ENCODE measurements at places on chromosomes 7 and 10. TPM values are rescaled to one million over a fixed set of nuclear protein-coding genes. Genes with fewer than 3 reads are reported as not detected.

GRCh38 chr10:118026936-118027335 lies 19.8 kb downstream of the RAB11FIP2 start:
- no peak for ATAC-seq

DNA sequence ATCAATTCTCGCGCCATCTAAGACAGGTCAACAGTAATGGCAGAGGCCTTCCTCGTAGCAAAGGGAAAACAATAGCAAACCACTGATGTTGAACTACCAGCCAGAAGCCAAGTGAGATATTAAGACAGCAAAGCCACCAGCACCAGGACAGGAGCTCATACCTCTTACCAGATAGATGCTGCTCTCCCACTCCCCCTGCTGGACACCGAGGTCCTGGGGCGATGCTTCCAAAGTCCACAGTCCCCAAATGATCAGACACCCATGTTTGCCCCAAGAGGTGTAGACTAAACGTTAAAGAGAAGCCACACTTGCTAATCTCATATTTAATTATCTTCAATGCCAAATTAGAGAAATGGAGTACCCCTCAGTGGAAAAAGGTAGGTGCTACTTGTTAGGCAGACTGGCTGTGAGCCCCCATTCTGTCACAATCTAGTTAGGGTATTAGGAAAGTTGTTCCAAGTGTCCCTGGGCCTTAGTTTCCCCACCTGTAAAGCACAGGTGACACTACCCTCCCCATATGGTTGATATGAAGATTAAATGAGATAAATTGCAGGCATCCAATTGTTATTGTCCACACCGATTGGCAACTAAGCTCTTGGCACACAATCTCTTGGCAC lies 39.9 kb downstream of the TOMM7 start:
- ATAC-seq = peak; percentile 40

- peak; percentile 21 for ATAC-seq
These were observed 535 bp downstream of the BTRC start for GRCh38 chr10:101354328-101355071.

- ATAC-seq = no peak
These were observed 37.0 kb downstream of the EPDR1 start for GRCh38 chr7:37957221-37957970.

DNA sequence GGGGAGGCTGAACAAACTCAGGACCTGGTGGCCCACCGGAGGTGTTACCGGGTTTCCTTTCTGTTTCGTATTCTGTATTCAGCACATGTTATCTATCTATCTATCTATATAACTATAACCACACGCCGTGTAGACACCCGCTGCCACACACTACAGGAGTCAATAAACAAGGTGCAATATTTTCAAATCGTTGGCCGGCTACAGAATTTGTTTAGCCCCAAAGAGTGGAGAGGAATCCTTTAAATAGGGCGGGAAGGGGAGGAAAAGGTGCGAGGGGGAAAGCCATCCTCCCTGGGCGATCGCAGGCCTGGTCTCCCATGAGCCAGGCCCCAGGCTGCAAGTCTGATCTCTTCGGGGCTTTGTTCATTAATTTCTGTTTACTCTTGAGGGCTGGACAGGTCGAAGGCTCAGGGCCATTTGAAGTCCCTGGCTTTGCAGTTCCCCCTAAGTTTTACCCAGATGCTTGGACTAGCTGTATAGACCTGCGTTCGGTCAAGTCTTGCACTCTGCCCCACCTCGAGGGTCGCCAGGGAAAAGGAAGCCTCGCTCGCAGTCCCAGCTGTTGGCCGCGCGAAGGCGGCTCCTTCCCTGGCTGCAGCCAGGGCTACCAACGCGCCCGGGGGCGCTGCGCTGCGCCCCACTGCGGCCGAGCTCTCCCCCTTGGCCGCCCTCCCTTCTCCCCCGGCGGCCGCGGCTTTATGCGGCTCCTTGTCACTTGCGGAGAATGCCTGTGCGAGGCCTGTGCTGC lies 3.8 kb downstream of the NKX2-3 start:
- no peak for ATAC-seq

DNA sequence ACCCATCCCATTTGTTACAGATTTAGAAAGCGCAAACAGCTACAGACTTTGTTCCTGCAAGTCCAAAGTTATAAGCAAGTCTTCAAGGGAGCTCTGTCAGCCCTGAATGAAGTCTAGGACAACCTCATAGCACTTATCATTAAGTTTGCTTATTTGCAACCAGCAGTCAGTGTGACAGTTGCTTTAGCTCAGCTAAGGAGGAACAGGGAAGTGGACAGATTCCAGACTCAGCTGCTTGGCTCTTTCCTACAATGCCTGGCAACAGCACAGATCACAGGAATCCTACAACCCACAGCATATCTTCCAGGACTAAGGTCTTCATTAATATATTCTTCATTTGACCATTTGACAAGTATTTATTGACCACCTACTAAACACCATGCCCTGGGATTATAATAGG lies 17.4 kb upstream of the KIF5B start:
- ATAC-seq = no peak

GRCh38 chr10:125190414-125190813 lies 30.1 kb upstream of the CTBP2 start:
- no peak for ATAC-seq

DNA sequence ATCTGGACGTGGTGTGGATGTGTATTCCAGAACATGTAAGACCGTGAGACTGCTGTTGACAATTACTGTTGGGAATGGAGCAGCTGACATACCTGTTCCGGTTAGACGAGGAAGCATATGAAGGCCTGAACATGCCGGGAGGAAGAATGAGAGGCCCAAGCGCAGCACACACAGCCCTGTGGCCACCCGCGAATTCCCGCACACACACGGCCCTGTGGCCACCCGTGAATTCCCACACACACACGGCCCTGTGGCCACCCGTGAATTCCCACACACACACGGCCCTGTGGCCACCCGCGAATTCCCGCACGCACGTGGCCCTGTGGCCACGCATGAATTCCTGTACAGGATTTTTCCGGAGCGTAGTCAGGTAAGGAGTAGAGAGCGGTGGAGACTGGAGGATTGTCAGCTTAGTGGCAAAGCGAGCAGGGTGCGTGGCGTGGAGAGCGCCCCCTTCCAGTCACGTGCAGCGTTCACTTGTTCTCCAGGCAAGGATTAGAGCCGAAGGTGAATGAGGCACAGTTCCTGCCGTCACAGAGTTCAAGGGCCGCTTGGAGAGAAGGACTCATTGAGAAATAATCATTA lies 9.5 kb upstream of the SUN1 start:
- ATAC-seq = no peak

GRCh38 chr7:157018997-157019608 lies 8.6 kb upstream of the MNX1 start:
- no peak for ATAC-seq

- no peak for ATAC-seq
These were observed 291.6 kb upstream of the PODXL start for GRCh38 chr7:131848033-131848432.

DNA sequence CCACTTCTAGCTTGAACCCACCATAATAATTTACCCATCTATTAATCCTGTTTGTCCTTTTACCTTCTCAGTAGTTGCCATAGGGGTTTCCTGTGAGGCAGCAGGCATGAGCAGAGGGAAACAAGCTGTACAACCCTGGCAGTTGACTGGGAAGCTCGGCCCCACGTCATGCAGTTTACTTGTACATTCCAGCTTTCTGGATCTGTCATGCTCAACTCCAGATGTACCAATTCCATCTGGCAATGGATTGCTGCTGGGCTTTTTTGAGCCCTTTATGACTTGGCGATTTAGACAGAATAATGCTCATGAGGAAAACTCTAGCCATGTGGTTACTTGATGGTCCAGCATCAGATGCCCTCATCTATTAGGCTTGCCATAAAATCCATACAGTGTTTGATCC lies 112.5 kb downstream of the GNAI1 start:
- peak; percentile 13 for ATAC-seq

GRCh38 chr7:95066737-95067530 lies 159.5 kb downstream of the PPP1R9A start:
- ATAC-seq = no peak

DNA sequence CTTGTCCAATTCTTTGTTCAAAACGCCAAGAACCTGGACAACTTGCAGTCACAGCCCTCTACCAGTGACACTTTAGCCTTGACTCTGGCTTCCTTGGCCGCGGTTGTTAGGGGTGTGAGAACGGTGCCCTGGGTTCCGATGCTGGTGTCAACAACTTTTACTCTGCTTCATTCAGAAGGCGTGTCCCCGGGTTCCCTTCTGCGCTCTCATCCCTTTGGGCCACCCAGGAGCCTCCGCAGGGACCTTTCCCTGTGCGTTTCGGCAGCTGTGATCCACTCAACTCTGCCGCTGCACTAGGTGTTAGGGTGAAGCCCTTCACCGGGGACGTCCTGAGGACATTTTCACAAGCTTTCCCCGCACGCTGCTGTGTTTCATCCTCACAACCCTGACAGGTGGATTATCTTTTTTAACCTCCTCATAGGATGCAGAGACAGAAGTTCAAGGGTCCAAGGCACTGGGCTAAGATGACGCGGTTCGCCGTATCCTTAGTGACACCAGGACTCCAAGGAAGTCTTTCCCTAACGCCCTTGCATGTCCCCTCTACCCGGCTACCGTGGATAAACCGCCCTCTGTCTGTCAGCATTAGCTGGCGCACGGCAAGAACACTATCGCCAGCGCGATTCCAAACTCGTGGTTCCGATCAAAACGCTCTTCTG lies 133.5 kb upstream of the SHH start:
- no peak for ATAC-seq

- no peak for ATAC-seq
These were observed 740.5 kb downstream of the REEP3 start for GRCh38 chr10:64261676-64262075.

GRCh38 chr10:96446966-96447596 lies 66.6 kb downstream of the TLL2 start:
- ATAC-seq = no peak

- ATAC-seq = no peak
These were observed 71.6 kb upstream of the C1GALT1 start for GRCh38 chr7:7110706-7111105.

- ATAC-seq = no peak
These were observed 53.6 kb upstream of the ZPBP start for GRCh38 chr7:50146692-50147091.

- ATAC-seq = peak; percentile 80
These were observed at the start of gene ADCK2 for GRCh38 chr7:140672382-140673062. Gene ADCK2, plus strand, starts transcription at chr7:140672945. Its CDS starts 386 bp downstream, at chr7:140673331.

DNA sequence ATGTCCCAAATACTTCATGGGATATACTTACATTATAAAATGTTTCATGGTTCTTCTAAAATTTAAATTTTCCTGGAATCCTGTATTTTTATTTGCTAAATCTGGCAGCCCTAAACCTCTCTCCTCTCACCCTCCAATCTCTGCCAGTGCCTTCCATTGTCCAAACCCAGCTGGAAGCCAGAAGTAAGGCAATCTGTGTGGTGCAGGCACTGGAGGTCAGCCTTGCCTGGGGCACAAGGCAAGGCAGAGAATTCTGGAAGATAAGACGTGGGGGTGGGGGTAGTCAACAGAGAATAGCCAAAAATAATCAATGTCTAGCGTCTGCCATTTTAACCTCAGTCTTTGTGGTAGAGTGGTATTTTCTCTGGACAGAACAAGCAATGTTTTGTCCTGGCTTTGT lies 381.7 kb downstream of the GPAM start:
- no peak for ATAC-seq

AUTS2 gene
- total RNA-seq = 48.7 TPM

GRK5 gene
- total RNA-seq = 61.0 TPM

FAM25A gene
- not detected for total RNA-seq

NEUROG3 gene
- 0.54 TPM for total RNA-seq

CARD11 gene
- total RNA-seq = 0.62 TPM

GPR26 gene
- total RNA-seq = not detected

FKBP6 gene
- total RNA-seq = not detected

KCNH2 gene
- 26.6 TPM for total RNA-seq
